ENCODE measurements at places on chromosomes 11 and 22.

GRCh38 chr22:46941968-46942798, 179.7 kb downstream of the TBC1D22A start:
- H3K27me3 ChIP-seq = no peaks in the 10 kb centered on the region
- H3K4me1 ChIP-seq = no peaks in the 10 kb centered on the region
- peaks cover 2% of the 10 kb centered on the region for H3K36me3 ChIP-seq
- no peak overlapping the region for H3K4me3 ChIP-seq

DNA sequence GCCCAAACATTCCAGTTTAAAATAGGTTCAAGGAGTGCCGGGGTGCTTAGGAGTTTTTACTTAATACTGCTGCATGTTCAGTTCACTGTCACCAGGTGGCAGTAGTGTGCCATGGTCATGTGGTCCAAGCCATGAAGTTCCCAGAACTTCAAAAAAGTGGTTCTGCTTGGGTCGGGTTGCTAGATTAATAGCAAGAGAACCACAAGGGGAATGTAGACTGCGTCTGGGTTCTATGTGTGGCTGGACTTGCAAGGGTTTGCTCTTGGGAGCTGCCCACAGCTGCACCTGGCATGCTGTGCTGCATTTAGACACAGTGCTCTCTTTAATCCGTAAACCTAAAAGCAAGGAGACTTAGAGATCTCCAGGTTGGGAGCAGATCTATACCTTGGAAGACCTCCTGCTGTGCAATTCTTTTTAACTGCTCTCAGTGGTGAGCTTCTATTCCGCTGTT, 6.5 kb upstream of the SPON1 start:
- H3K36me3 ChIP-seq = no peaks in the 10 kb centered on the region
- DNase-seq = peak; percentile 20
- H3K27ac ChIP-seq = no peak overlapping the region
- no peak overlapping the region for H3K4me3 ChIP-seq
- no peaks in the 10 kb centered on the region for H3K4me1 ChIP-seq

GRCh38 chr22:38346506-38346905, 29.3 kb upstream of the CSNK1E start:
- H3K4me3 ChIP-seq = no peak overlapping the region
- no peak overlapping the region for H3K27ac ChIP-seq
- H3K27me3 ChIP-seq = no peaks in the 10 kb centered on the region
- no peaks in the 10 kb centered on the region for H3K4me1 ChIP-seq
- no peak for DNase-seq

DNA sequence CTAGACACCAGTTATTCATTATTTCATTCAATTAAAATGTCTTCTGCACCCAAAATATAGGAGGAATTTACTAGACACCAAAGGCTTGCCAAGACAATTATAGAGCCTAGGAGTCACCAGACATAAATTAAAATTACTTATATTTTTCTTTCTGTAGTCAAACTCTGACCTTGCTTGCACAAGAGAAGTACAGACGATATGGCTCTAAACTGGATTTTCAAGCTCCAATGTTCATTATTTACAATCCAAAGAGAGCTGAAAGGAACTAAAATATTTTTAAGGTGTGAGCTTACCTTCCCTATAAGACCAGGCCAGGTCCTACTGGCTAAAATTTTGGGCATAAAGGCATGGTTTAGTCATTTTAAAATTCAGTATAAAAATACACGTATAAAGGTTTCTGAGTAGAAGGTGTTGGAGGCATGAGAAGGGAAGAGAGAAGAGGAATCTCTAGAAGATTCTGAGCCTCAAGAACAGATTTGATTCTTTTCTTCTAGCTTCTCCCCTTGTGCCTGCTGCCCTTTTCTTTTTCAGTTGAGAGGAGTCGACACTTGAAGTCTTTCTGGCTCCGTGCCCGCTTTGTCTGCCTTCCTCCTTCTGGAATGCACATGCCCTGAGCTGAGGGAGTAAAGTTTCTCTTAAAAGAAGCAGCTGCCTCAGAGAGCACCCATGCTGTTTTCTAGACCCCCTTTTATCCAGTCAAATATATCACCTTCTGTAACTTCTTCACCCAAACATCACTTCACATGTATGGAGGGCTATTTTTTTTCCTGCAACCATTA, 13.5 kb downstream of the C11orf97 start:
- no peak overlapping the region for H3K4me3 ChIP-seq
- no peak for DNase-seq
- no peaks in the 10 kb centered on the region for H3K4me1 ChIP-seq
- H3K27ac ChIP-seq = no peak overlapping the region
- H3K27me3 ChIP-seq = peaks cover 34% of the 10 kb centered on the region
- H3K36me3 ChIP-seq = no peaks in the 10 kb centered on the region

GRCh38 chr11:67312187-67313021, 9.1 kb downstream of the SSH3 start:
- H3K4me3 ChIP-seq = no peak overlapping the region
- peaks cover 7% of the 10 kb centered on the region for H3K36me3 ChIP-seq
- no peak for DNase-seq
- H3K27ac ChIP-seq = peak overlapping the region; percentile 93

DNA sequence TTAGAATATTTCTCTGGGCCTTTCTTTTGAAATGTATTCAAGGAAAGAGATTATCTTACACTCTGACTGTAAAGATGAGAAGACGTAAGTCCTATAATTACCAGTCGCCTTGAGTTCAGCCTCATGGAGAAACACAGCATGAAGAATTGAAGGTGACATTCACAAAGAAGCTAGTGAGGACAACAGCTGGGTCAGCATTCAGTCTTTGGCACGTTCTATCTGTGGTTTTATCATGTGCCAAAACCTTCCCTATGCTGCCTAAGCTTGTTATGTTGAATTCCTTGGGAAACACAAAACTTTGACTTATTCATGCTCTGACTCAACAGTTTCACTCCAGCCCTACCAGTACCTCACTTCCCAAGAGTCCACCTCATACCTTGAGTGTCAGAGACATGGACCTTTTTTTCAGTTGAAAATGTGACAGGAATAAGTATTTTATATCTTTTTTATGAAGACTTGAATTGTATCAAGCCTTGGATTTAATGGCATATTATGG, 198.8 kb upstream of the KIRREL3 start:
- no peaks in the 10 kb centered on the region for H3K4me1 ChIP-seq
- no peak overlapping the region for H3K27ac ChIP-seq
- H3K27me3 ChIP-seq = no peaks in the 10 kb centered on the region
- H3K36me3 ChIP-seq = no peaks in the 10 kb centered on the region
- H3K4me3 ChIP-seq = no peak overlapping the region

DNA sequence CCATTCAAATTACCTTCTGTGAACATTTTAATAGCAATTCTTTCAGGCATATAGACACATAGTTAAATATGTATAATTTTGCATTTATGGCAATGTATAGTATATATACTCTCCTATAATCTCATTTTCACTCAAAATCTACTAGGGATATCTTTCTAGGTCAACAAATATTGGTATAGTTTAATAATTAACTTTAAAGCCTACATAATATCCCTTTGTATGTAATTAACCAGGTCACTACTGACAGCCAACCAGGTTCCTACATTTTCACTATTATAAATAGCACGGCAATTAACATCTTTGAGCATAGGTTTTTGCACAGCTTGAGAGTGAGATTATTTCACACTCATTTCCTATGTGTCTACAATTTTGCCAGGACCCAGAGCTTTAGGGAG, 15.8 kb downstream of the OR2AG2 start:
- no peaks in the 10 kb centered on the region for H3K4me1 ChIP-seq
- H3K27ac ChIP-seq = no peak overlapping the region
- H3K4me3 ChIP-seq = no peak overlapping the region
- no peaks in the 10 kb centered on the region for H3K36me3 ChIP-seq

DNA sequence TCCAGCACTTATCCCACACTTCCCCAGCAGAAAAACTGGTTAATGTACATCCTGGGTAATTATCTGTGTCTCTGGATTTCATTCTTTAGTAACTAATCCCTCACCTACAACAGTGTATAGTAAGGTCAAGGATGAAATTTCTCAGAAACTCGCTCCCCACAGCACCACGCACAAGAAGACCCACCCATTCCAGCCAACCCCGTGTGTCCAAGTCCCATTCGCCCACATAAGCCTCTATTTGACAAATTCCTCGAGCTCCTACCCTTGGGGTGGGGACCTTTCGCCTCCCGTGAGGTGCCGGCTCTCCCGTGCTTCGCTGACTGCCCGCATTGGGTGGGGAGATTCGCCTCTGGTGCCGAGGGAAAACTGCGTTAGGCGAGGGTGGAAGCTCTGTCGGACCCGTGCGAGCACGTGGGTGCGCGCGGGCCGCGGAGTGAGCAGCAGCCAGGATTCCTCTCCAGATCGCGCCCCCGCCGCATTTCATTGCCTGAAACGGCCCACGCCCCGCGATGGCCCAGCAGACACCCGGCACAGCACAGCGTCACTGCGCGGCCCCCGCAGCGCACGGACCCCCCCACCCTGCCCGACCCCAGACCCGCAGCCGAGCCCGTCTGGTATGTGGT, 866 bp downstream of the EXPH5 start:
- no peaks in the 10 kb centered on the region for H3K36me3 ChIP-seq
- peaks cover 29% of the 10 kb centered on the region for H3K27me3 ChIP-seq
- H3K4me1 ChIP-seq = peaks cover 23% of the 10 kb centered on the region
- peak overlapping the region; percentile 89 for H3K4me3 ChIP-seq
- peak; percentile 11 for DNase-seq

GRCh38 chr11:105049481-105049880, 4.3 kb upstream of the CARD16 start:
- H3K27me3 ChIP-seq = no peaks in the 10 kb centered on the region
- H3K27ac ChIP-seq = no peak overlapping the region
- no peak overlapping the region for H3K4me3 ChIP-seq
- no peak for DNase-seq

- DNase-seq = peak; percentile 56
- H3K4me1 ChIP-seq = peaks cover 21% of the 10 kb centered on the region
- peaks cover 12% of the 10 kb centered on the region for H3K36me3 ChIP-seq
- H3K4me3 ChIP-seq = peak overlapping the region; percentile 62
Observed at GRCh38 chr22:30435674-30436126, 10.1 kb downstream of the MTFP1 start.
